ENCODE measurements at places on chromosomes 7 and 10. TPM values are rescaled to one million over a fixed set of nuclear protein-coding genes. Genes with fewer than 3 reads are reported as not detected.
A peak's percentile ranks its signal among the peaks of the same experiment; 100 is the strongest.

The IPMK gene
- polyA plus RNA-seq, result 2.9 TPM

The LRRC17 gene
- polyA plus RNA-seq, result 20.4 TPM

The GJD4 gene
- polyA plus RNA-seq, result not detected

The OPALIN gene
- not detected for polyA plus RNA-seq

The MRC1 gene
- polyA plus RNA-seq, result 0.30 TPM

The CNTNAP2 gene
- polyA plus RNA-seq, result 7.5 TPM

The TECTB gene
- polyA plus RNA-seq, result not detected

DNA sequence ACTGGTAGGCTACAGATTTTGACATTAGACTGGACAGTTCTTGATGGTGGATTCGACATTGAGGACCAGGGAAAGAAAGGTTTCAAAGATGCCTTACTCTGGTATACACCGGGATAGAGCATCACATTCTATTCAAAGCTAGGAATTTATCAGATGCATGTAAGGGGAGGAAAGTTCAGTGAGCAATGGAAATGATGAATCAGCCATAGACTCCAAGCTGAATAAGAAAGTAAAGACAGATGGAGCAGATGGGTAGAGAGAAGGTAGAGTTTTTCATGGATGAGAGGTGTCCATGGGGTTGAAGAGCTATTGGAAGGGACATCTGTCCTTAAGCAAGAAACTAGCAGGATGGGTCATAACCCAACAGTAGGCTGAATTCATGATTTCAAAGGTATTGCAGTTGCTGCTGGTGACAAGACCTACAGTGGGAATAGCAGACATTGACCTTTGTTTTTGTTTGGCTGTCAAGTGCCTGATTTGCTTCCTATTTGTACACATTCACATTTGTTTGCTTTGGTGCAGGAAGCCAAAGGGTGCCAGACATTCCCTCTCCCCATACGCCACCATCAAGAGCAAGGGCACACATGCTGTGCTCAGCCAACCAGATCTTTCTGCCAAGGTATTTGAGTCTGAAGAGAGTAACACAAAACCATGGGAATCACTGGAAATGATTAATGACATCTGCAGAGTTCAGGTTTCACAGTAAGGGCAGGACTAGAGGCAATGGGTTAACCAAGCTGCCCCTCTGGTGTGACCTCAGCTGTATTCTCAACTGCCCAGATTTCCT lies 8.6 kb upstream of the CACUL1 start:
- no peaks in the 10 kb centered on the region for H3K36me3 ChIP-seq
- H3K27me3 ChIP-seq, result no peaks in the 10 kb centered on the region

- H3K36me3 ChIP-seq, result no peaks in the 10 kb centered on the region
- H3K4me1 ChIP-seq, result no peaks in the 10 kb centered on the region
- no peak overlapping the region for H3K27ac ChIP-seq
- DNase-seq, result peak; percentile 55
- no peak overlapping the region for H3K4me3 ChIP-seq
- H3K27me3 ChIP-seq, result no peaks in the 10 kb centered on the region
These were observed 4.1 kb upstream of the TAS2R5 start for GRCh38 chr7:141785706-141786552.

DNA sequence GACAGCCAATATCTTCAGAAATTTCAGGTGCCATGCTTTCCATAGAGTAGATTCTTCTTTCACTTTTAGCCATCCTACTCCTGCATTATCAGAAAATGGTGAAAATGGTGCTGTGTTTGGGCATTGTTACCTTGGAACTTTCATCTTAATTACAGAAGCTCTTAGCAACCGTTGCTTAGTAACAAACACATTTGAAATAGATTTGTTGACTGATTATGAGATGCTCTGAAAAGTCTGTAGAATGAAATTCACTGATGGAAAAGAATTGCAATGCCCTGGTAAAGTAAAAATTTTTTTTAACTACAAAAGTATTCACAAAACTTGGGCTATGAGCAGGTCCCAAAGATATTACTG lies 249.3 kb upstream of the NEBL start:
- no peaks in the 10 kb centered on the region for H3K4me1 ChIP-seq
- no peak overlapping the region for H3K27ac ChIP-seq
- DNase-seq, result no peak
- H3K36me3 ChIP-seq, result no peaks in the 10 kb centered on the region
- H3K4me3 ChIP-seq, result no peak overlapping the region
- no peaks in the 10 kb centered on the region for H3K27me3 ChIP-seq

DNA sequence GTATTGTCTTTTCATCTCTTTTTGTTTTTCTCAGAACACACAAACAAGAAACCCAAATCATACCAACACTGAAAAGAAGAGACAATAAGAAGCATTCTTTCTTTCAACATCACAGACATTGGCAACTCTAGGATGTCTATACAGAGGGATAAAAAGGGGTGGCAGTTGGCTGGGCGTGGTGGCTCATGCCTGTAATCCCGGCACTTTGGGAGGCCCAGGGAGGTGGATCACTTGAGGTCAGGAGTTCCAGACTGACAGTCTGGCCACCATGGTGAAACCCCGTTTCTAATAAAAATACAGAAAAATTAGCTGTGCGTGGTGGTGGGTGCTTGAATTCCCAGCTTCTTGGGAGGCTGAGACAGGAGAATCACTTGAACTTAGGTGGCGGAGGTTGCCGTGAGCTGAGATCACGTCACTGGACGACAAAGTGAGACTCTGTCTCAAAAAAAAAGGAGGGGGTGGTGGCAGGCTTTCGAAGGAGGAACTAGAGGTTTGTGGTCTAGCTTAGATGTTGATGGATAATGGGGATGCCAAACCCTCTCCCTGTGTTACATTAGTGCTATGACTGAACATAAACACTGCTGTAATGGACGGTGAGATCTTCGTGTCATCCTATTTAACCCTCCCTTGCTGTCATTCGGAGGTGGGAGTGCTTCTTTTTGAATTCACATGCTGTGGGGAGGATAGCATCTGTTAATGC lies 9.4 kb downstream of the CNNM2 start:
- no peaks in the 10 kb centered on the region for H3K36me3 ChIP-seq
- no peaks in the 10 kb centered on the region for H3K4me1 ChIP-seq
- no peak overlapping the region for H3K27ac ChIP-seq
- H3K4me3 ChIP-seq, result no peak overlapping the region
- H3K27me3 ChIP-seq, result no peaks in the 10 kb centered on the region

GRCh38 chr7:121448429-121448828 lies 52.3 kb upstream of the FAM3C start:
- DNase-seq, result no peak
- no peaks in the 10 kb centered on the region for H3K27me3 ChIP-seq
- H3K36me3 ChIP-seq, result no peaks in the 10 kb centered on the region
- H3K4me3 ChIP-seq, result no peak overlapping the region

DNA sequence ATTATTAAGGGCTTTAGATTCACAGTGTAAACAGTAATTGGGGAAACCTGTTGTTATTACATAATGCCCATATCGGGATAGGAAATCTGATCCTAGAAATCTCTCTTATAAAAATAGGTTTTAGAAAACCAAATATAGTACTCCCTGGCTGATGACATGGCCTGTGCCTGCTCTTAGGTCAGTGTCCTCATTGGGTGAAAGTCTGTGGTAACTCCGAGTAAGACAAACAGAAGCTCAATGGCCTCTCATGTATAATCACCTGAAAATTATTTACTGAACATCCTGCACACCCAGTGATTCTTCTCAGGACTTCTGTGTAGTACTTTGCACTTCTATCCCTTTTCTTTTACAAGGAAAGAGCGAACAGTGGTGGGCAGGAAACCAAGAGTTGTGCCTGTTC lies 37.8 kb downstream of the SEM1 start:
- H3K4me1 ChIP-seq, result no peaks in the 10 kb centered on the region
- H3K4me3 ChIP-seq, result no peak overlapping the region
- no peaks in the 10 kb centered on the region for H3K36me3 ChIP-seq
- H3K27ac ChIP-seq, result no peak overlapping the region
- H3K27me3 ChIP-seq, result no peaks in the 10 kb centered on the region

DNA sequence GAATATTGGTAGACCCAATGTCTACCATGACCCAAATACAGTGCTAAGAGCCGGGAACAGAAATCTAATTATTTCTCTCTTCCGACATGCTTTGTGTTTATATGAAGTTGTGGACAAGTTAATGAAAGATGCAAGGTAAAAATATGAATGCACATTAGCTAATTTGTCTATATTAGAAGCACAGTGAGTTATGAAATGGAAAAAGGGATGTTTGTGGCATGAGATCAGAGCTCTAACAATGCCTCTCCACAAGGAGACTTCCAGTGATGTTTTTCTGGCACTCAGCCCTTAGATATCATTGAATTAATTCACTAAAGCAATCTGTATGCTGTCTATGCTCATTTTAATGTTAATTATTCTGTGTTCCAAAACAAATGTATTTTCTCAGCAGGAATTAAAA lies 897.2 kb downstream of the CNTNAP2 start:
- H3K27me3 ChIP-seq, result no peaks in the 10 kb centered on the region
- H3K36me3 ChIP-seq, result no peaks in the 10 kb centered on the region

DNA sequence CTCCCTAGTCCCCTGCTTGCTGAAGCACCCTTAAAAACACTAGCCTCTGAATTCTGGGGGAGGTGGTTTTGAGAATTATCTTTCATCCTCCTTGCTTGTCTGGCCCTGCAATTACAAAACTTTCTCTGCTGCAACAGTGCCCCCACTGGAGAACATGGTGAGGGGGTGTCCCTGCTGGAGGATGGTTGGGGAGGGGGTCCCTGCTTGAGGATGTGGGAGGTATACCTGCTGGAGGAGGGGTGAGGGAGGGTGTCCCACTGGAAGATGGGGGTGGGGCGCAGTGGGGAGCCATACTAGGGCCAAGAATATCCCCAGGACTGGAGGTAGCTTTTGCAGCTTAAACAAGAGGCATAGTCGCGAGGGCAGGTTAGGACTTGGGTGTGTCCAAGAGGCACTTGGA lies 3.2 kb upstream of the POLM start:
- no peak overlapping the region for H3K27ac ChIP-seq
- no peaks in the 10 kb centered on the region for H3K36me3 ChIP-seq
- peaks cover 11% of the 10 kb centered on the region for H3K4me1 ChIP-seq
- DNase-seq, result no peak
- no peaks in the 10 kb centered on the region for H3K27me3 ChIP-seq

GRCh38 chr7:46859963-46860475 lies 721.9 kb downstream of the TNS3 start:
- H3K4me1 ChIP-seq, result no peaks in the 10 kb centered on the region
- no peaks in the 10 kb centered on the region for H3K27me3 ChIP-seq
- no peak for DNase-seq
- H3K4me3 ChIP-seq, result no peak overlapping the region
- no peak overlapping the region for H3K27ac ChIP-seq
- no peaks in the 10 kb centered on the region for H3K36me3 ChIP-seq

DNA sequence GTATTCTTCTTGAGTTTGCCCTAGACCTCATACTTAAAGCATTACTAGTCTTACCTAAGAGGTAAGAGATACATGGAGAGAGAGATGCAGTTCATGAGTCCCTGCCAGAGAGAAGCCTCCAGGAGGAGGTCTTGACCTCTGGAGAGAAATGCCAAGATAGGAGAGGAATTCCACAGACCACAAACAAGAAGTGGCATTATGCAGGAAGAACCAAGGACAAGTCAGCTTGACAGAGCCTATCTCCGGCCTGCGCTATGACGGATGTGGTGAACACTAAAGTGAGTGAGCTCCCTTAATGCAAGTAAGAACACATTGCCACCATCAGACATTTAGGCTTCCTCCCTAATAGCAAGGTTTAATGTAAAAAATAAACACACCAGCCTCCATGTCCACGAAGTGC lies 27.9 kb upstream of the COL1A2 start:
- peak overlapping the region; percentile 85 for H3K27ac ChIP-seq
- no peak overlapping the region for H3K4me3 ChIP-seq

- DNase-seq, result no peak
- no peaks in the 10 kb centered on the region for H3K36me3 ChIP-seq
- H3K4me3 ChIP-seq, result no peak overlapping the region
- no peaks in the 10 kb centered on the region for H3K27me3 ChIP-seq
These were observed 18.1 kb upstream of the ITGB8 start for GRCh38 chr7:20312562-20312961.

- peaks cover 6% of the 10 kb centered on the region for H3K4me1 ChIP-seq
- H3K36me3 ChIP-seq, result no peaks in the 10 kb centered on the region
- no peaks in the 10 kb centered on the region for H3K27me3 ChIP-seq
- H3K4me3 ChIP-seq, result no peak overlapping the region
- H3K27ac ChIP-seq, result no peak overlapping the region
These were observed 25.1 kb downstream of the CASP7 start for GRCh38 chr10:113704637-113705343.

DNA sequence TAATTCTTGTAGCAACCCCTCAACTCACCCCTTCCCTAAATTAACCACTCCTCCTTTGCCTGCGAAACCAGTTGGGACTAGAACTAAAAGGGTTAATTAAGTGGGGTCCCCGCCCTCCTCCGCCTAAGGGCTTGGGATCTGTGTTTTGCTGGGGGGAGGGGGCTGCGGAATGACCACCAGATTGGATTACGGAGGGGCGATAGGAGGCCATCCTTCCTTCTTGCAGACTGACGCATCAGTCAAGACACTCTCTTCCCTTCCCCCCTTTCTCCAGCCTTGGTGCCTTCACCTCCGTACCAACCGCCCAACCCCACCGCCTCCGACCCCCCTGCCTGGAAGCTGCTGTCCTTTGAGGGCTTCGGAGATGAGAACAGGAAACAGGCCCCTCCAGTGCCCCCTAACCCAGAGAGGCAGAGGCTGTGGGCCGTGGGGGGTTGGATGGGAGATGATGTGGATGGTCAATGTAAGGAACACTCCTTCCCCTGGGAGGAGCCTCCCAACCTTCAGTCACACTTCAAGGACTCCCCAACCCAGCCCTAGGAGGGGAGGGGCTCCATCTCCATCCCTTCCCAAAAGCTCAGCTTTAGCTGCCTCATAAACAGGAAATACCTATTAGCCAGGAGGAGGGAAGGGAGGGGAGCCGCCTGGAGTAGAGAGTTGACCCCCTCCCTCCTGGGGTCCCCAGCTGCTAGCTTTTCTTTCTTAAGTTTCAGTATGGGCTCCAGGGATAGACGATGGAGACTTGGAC lies 997 bp upstream of the LDB1 start:
- H3K27ac ChIP-seq, result peak overlapping the region; percentile 95
- H3K36me3 ChIP-seq, result no peaks in the 10 kb centered on the region
- H3K4me3 ChIP-seq, result peak overlapping the region; percentile 98
- H3K27me3 ChIP-seq, result no peaks in the 10 kb centered on the region
- peaks cover 30% of the 10 kb centered on the region for H3K4me1 ChIP-seq

GRCh38 chr7:17952387-17952786 lies 12.1 kb upstream of the SNX13 start:
- no peaks in the 10 kb centered on the region for H3K4me1 ChIP-seq
- H3K27me3 ChIP-seq, result no peaks in the 10 kb centered on the region
- H3K36me3 ChIP-seq, result no peaks in the 10 kb centered on the region

GRCh38 chr10:8059191-8059936 lies 4.9 kb downstream of the GATA3 start:
- peaks cover 78% of the 10 kb centered on the region for H3K27me3 ChIP-seq
- no peaks in the 10 kb centered on the region for H3K36me3 ChIP-seq
- H3K4me3 ChIP-seq, result no peak overlapping the region
- H3K4me1 ChIP-seq, result peaks cover 19% of the 10 kb centered on the region

GRCh38 chr10:112917681-112918080 lies 32.4 kb upstream of the TCF7L2 start:
- no peaks in the 10 kb centered on the region for H3K4me1 ChIP-seq
- DNase-seq, result no peak
- H3K4me3 ChIP-seq, result no peak overlapping the region
- H3K27ac ChIP-seq, result no peak overlapping the region

- H3K36me3 ChIP-seq, result no peaks in the 10 kb centered on the region
- peaks cover 6% of the 10 kb centered on the region for H3K4me1 ChIP-seq
- peak; percentile 58 for DNase-seq
- H3K4me3 ChIP-seq, result no peak overlapping the region
These were observed 86.8 kb upstream of the STEAP1B start for GRCh38 chr7:22586786-22587140.
